Endothelial cell of coronary artery (primary cell): ENCODE measurements at places on chromosomes 4 and X. TPM values are rescaled to one million over a fixed set of nuclear protein-coding genes. Genes with fewer than 3 reads are reported as not detected.

Gene TMEM154
- total RNA-seq = 2.3 and 3.9 TPM in 2 replicates

Gene TMEM271
- not detected in 2 replicates for total RNA-seq

Gene CFAP47
- total RNA-seq = not detected in 2 replicates

Gene LRIT3
- under 0.01 and 0.09 TPM in 2 replicates for total RNA-seq

Gene NPY2R
- not detected in 2 replicates for total RNA-seq

Gene PABPC1L2A
- total RNA-seq = not detected in 2 replicates

Gene PABPC1L2B
- total RNA-seq = not detected in 2 replicates

Gene RASGEF1B
- under 0.01 and 0.09 TPM in 2 replicates for total RNA-seq
